ENCODE measurements at places on chromosomes 1 and 21.

- no peak for DNase-seq
Observed at GRCh38 chr1:112144733-112145426, 155.4 kb upstream of the KCND3 start.

DNA sequence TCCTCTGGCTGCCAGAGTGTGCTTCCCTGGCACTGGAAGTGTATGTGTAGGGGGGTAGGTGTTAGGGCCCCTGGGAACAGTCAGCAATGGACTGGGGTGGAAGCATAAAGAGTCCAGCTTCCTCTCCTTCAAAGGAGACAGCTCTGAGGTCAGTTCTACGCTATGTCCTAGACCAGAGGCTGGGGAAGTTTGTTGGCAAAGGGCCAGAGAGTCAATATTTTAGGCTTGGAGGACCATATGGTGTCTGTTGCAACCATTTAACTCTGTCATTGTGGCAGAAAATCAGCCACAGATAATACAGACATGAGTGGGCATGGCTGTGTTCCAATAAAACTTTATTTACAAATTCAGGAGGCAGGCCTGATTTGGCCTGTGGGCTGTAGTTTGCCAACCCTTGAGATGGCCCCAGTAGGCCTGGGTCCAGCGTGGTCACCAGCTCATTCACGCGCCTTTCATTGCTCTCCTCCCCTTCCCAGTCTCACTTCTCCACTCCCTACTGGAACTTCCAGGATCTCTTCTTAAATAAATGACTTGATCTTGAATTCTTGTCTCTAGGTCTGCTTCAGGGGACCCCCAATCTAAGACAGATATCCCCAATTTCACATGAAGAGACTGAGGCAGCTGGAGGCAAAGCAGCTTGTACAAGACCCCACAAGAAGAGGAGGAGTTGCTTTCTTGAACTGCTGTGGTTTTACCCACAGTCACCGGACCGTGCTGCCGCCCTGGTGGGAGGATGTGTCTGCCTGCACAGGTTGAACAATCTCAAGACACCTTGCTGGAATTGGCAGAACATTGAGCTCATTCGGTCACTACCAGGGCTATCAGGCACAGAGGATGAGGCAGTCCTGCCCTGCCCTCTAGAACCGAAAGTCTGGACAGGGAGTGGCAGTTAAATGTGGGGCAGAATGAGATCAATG, 162.4 kb upstream of the POU3F1 start:
- DNase-seq, result no peak

- DNase-seq, result no peak
Observed at GRCh38 chr1:66253330-66253921, 280.5 kb upstream of the SGIP1 start.

DNA sequence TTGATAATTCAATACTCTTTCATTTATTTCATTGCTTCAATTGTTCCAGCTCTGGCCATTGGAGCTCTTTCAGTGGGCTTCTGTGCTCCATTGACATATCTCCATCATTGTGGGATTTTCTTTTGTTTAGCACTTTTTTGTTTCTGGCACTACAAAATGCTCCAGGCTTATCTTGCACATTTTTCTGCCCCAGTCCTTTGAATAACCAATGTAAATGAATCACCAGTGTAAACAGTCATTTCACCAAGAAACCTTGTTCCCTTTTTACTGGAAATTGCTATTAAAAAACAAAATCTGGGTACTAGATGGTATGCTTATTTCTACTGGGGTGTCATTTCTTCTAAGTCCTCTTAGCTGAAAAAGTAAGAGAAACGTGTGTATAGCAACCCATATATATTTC, 173.0 kb upstream of the LYPLAL1 start:
- no peak for DNase-seq

DNA sequence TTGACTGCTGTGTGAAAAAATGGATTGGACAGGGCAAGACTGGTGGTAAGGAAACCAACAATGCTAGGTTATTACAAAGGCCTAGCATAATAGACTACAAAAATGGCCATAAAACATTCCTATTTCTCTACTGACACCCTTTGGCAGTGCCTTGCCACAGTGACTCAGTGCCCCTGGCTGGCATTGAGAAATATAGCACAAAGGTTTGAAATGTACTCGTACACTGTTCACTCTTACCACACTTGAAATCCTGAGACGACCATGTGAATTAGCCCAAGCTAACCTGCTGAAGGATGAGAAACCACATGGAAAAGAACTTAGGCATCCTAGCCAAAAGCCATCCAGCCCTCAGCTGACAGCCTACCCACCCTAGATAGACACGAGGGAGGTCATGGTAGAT, 149.8 kb upstream of the PALMD start:
- no peak for DNase-seq

GRCh38 chr1:57934745-57935144, 510.9 kb upstream of the DAB1 start:
- DNase-seq, result no peak

DNA sequence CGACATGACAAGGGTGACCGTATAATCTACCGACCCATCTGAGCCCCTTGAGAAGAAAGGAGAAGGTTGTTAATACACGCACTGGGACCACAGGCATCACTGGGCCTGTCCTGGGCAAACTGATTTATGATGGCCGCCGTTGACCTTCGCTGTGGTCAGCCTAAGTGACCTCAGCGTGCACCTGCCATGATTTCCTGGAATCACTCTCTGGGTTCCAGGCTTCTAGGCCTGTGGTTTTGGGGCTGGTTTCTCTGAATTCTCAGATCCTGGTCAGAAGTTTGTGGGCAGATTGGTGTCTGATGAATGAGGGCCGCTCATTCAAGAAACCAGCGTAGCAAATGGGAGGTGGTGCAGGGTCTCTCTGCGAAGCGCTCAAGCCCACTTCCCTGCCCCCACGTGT, 64.0 kb downstream of the SIK1 start:
- no peak for DNase-seq

GRCh38 chr1:29664711-29665110, 428.4 kb downstream of the PTPRU start:
- DNase-seq, result no peak

DNA sequence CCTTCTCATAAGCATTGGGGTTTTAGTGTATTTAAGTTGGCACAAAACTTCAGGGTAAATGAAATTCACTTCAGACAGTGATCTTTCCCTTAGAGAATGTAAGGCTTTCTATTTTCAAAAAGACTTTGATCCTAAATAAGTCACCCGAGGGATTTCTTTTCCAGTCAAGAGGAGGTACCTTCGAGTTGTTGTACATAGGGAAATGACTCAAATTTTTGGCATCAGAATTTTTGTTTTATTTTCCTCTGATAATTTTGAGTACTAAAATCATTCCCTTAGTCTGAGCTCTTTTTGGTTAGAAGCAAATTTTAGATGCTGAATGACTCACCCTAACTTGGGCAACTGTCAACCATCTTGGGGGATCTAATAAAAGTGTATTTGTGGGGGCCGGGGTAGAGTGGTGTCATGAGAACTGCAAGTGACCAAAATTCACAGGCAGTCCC, 193.9 kb downstream of the DHRS3 start:
- no peak for DNase-seq

DNA sequence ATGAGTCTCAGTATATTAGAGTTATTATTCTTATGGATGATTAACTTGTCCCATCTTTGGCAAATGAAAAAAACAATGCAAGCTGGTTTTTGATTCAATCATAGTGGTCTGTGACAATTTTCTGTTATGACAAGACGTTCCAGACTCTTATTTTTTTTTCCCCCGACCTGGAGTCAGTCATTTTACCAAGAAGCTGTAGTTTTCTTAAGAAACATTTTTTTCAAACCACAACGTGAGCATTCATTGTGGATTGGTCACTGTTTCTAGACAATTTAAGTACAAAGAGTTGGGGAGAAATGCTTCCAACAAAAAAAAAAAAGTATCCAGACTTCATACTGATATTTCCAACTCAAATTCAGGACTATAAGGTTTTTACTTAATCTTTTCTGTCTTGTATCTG, 8.0 kb upstream of the ANGPTL3 start:
- DNase-seq, result no peak

DNA sequence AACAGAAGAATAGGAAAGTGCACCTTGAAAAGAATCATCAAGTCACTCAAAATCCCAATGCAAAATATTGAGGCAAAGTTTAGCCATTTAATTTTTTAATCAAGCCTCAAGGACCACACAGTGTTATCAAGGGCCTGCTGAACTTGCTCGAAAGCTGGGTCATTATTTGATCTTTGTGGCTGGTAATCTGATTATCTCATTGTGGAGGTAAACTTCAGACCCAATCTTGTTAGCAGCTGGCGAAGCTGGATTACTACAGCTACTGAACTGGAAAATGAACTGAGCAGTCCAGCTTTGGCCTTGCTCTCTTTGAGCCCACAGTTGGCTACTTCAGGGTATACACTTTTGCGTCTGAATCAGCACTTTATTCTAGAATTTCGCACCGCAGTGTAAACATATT, 94.4 kb downstream of the BARHL2 start:
- DNase-seq, result no peak
